ENCODE measurements at places on chromosomes 2 and 18. TPM values are rescaled to one million over a fixed set of nuclear protein-coding genes. Genes with fewer than 3 reads are reported as not detected.

The XPO1 gene
- 117 TPM for total RNA-seq

- DNase-seq, result no peak
Observed at GRCh38 chr18:22813648-22814328, 119.3 kb upstream of the RBBP8 start.

GRCh38 chr2:158009399-158009798 lies 92.3 kb upstream of the UPP2 start:
- DNase-seq, result peak; percentile 33

- DNase-seq, result no peak
Observed at GRCh38 chr18:55738483-55739114, 150.6 kb upstream of the TCF4 start.

GRCh38 chr2:132503701-132504100 lies 87.1 kb downstream of the GPR39 start:
- DNase-seq, result no peak

DNA sequence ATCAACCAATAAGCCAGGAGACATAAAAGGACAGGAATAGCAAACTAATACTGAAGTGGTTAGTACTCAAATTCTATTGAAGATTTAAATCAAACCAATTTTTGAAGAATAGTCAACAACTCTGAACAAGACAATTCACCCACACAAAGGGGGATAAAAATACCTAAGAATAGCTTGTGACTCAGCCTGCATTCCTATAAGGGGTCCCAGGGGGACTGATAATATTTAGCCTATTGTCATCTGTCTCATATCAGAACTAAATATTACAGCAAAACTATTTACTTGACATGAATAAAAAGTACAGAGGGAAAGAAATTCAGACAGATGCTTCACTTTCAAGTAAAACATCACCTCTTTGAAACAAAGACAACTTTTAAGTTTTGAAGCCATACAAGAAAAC lies 7.7 kb downstream of the ITSN2 start:
- no peak for DNase-seq

GRCh38 chr2:17482651-17483050 lies 35.6 kb downstream of the RAD51AP2 start:
- no peak for DNase-seq
